Upper lobe of left lung (tissue), 6 donors: ENCODE measurements at places on chromosomes 2 and 18.

DNA sequence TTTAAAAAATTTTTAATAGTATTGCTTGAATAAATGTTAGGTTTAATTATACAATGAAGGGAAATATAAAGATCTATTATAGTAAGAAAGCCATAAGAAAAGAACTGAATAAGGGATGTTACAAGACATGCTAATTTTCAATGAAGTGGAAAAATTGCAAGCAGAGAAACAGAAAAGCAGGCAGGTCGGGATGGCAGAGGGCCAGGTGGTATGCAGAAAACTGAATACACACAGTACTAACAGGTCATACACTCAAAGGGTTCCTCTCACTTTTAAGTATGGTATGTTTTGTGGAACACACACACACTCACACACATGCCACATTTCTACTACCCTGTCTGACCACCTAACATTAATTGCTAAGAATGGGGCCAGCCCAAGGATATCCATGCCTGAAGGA, 76.7 kb upstream of the DTNA start:
- no peak for DNase-seq

DNA sequence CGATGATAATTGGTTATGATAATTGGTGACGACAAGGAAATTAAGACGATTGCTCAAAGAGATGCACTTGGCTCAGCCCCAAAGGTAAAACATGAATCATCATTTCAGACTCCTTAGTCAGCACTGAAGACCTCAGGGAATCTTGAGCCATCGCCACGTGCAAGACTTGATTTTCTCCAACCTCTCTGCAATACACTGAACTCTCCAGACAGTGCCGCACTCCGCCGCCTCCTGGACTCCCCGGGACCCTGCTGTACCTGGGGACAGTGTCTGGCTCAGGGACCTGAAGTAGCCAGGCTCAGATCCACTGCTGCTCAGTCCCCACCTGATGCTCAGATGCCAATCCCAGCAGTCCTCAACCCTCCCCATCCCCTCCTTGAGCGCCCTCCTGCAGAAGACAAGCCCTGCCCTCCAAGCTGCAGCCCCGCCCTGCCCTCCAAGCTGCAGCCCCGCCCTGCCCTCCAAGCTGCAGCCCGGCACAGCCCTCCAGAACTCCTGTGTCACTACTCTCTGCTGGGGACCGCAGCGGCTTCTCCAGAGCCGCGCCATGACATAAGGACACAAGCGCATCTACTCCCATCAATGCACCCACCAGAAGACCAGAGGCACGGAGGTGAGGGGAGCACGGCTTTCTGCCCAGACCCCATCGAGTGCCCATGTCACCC, 1.1 kb downstream of the TMEM18 start:
- DNase-seq, result no peak

DNA sequence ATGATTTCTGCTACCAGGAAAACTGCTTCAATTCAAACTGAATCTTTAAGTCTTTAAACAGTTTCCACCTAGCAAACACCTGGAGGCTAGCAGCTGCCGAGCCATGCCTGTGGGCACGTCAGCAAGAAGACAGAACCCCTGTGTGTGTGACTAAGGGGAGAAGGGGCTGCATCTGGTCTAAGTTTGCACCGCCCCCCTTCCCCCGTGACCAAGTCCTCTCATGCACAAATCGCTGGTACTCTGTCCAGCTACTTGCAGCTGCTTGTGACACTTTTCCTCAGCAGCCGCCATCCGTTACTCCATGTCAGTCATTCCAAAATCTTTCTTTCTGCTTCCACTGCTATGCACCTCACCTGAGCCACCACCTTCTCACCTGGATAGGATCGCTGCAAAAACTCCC, 355.0 kb downstream of the SS18 start:
- no peak for DNase-seq

DNA sequence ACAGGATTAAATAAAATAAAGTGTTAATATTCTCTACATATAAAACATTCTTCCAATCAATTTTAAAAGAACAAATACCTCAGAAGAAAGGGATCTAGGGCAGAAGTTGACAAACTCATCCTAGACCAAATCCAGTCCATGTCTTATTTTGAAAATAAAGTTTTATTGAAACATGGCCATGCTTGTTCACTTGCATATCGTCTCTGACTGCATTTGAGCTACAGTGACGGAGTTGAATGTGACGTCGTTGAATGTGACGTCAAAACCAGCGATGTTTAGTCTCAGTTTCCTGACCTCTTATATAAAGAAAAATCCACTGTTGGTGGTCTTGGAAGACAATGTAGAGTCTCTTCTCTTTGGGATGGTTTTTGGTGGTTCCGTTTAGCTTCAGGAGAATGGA, 33.6 kb downstream of the GREB1L start:
- DNase-seq, result no peak

DNA sequence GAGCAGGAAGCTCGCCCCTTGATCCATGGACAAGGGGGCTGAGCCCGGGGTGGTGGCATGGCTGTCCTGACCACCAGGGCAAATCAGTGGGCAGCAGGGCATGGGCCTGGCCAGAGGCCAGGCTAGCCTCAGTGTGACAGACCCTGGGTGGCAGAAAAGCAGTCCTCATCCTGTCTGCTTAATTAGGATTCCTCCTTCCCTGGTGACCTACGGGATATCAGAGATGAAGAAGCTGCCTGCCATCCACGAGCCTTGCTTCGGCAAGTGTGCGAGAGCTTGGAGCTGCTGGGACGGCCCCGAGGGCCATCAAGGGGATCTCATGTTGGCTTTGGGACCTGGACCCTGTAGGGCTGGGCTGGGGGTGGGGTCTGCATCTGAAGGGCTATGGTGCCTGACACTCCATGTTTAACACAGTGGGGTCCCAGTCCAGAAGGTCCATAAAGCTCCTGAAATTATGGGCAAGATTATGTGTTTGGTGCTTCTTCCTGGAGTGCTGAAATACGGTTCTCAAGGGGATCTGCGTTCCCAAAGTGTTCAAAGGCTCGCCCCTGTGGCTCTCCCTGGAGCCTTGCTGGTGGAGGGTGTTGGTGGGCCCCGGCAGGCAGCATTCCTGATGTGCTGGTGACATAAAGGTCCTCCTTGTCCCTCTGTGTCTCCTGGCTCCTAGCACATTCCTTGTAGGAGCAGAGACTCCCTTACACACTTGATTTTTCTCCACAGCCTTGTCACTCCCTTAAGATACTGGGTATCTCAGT, 52.6 kb downstream of the KCNIP3 start:
- no peak for DNase-seq

- DNase-seq, result no peak
Measured at GRCh38 chr2:68167186-68167585, 9.5 kb downstream of the PNO1 start.

- DNase-seq, result no peak
Measured at GRCh38 chr2:44932079-44932478, 9.4 kb upstream of the SIX3 start.

DNA sequence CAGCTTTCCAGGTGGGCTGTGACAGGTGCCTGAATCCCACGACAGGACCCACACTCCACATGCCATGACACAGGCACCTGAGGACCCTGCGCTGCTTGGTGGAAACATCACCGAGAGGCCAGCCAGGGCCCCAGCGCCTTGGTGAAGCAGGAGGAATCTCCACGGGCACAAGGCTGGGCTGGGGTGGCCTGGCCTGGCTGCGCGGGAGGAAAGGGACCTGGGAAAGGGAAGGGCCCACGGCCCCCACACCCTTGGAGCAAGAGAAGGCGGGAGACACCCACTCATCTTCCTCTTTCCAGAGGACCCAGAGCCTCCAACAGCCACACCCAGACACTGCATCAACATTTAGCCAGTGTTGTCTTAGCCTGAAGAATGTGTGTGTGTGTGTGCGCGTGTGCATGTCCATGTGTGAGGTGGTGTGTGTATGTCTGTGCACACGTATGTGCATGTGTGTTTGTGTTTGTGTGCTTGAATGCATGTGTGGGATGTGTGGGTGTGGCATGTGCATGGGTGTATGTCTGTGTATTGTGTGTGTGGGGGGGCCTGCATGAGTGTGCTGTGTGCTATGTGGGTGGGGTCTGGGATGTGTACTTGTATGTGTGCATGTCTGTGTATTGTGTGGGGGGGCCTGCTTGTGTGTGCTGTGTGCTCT, 6.3 kb upstream of the OTOS start:
- no peak for DNase-seq

DNA sequence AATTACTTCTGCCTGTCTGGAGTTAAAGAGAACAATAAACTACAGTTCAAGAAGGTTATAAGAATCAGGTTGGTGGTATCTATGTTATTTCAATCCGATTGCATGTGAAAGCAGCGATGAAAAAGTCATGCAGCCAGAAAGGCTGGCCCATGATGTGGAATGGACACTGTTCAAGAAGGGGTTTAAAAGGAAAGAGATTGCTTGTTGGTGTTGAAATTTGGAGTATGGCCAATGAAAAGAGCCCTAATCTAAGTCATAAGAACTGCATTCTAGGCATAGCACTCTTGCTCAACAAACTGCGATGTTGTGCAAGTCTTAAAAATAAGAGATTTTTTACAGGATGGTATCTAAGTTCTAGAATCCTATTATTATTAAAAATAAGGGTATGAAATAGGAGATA, 61.3 kb downstream of the EFEMP1 start:
- peak; percentile 51 for DNase-seq

GRCh38 chr18:23574611-23575308, 11.5 kb downstream of the NPC1 start:
- DNase-seq, result no peak

GRCh38 chr2:213098612-213099011, 52.8 kb downstream of the IKZF2 start:
- no peak for DNase-seq

GRCh38 chr18:54736981-54737380, 91.3 kb upstream of the RAB27B start:
- no peak for DNase-seq

GRCh38 chr2:65605058-65605742, 172.8 kb upstream of the SPRED2 start:
- no peak for DNase-seq

DNA sequence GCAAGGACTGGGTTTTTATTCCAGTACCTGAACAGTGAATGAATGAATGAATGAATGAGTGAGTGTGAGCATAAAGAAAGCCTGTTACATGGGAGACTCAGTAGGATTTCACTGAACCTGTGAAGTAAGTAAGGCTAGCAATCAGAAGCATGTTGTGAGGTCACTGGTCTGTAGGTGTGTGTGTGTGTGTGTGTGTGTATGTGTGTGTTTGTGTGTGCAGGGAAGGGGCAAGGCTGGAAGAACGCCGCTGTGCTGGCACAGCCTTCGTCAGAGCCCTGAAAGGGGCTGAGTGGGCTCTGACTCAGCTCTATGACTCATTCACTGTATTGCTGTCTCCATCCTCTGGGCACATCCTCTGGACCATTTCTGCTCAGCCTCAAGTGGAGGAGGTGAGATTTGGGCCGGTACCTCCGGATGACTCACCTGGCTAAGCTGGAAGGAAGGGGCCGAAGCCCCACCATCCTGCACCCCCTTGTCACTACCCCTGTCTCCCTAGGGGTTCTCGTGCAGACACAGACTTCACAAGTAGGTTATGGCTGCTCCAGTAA, 51.4 kb upstream of the MRPL33 start:
- no peak for DNase-seq

- DNase-seq, result no peak
Measured at GRCh38 chr2:63013438-63013837, 37.2 kb upstream of the OTX1 start.

- no peak for DNase-seq
Measured at GRCh38 chr2:166449439-166449838, 44.6 kb downstream of the SCN7A start.

GRCh38 chr2:69134306-69134945, 121.4 kb downstream of the ANTXR1 start:
- no peak for DNase-seq

DNA sequence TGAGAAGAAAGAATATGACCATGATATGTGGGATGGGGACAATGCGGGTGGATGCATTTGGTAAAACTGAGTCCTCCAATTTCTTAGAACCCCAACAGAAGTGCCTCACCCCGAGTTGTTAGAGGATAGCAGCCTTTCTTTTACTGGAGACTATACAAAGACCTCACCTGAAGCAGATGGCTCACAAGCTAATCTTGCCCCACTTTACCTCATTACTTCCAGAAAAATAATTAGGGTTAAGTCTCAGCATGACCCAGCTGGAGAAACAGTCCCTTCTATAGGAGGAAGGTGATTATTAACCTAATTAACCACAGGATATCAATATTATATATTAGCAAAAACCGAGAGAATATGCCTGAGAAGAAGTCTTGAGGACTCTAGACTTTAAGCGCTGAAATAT, 128.4 kb downstream of the PDE1A start:
- no peak for DNase-seq

DNA sequence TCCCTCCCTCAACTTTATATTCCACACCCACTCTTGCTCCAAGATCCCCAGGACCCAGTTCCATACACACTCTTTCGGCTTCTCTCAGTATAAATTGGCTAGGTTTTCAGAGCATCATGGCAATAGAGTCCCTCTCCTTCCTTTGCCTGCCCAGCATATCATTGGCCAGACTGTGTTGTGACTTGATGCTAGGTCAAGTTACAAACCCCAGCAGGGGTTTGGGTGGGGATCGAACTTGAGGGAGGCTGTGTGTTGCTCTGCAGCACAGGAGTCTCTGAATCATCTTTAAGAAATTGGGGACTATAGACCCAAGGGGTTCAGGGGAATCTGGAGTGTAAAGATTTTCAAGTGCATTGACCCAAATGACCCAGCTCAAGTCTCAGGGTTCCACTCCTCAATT, 477.5 kb upstream of the MEIS1 start:
- no peak for DNase-seq

- DNase-seq, result no peak
Measured at GRCh38 chr2:163572850-163573249, 163.0 kb downstream of the FIGN start.

- no peak for DNase-seq
Measured at GRCh38 chr18:38494065-38494464, 928.5 kb upstream of the CELF4 start.

DNA sequence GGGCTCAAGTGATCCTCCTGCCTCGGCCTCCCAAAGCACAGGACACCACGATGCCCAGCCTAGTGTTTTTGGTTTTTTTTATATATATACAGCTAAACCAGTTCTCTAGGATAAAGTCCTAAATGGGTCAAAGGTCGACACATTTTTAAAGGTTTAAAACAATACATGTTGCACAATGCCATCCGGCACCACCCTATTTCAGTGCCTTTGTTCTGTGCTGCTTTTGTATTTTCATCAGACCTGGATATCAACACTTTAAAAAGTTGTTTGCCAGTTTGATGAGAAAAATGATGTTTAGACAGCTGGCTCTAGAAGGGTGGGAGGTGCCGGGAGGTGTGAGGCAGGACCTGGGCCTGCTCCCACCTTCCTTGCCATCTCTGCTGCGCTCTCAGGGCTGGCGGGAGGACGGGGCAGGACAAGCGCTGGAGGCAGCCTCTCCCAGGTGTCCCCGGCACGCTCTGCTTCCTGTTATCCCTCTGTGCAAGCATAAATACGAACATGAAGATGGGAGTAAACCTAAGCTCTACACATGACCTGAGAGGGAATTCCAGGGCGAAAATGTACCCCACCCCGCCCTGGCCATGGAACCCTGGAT, 103.7 kb downstream of the HS6ST1 start:
- DNase-seq, result no peak

GRCh38 chr2:216108310-216108966, 710 bp upstream of the XRCC5 start:
- no peak for DNase-seq

GRCh38 chr2:56018267-56018666, 94.7 kb upstream of the EFEMP1 start:
- DNase-seq, result no peak

GRCh38 chr2:108974674-108975073, 14.3 kb downstream of the EDAR start:
- DNase-seq, result no peak
